Dermis microvascular lymphatic vessel endothelial cell (primary cell): ENCODE measurements at places on chromosomes 6 and 20. TPM values are rescaled to one million over a fixed set of nuclear protein-coding genes. Genes with fewer than 3 reads are reported as not detected.

RIPOR2 gene
- total RNA-seq: 0.13 TPM in 2 replicates

TOX2 gene
- total RNA-seq: 0.77 and 1.0 TPM in 2 replicates

RAB44 gene
- total RNA-seq: under 0.01 TPM in 2 replicates

TTBK1 gene
- total RNA-seq: not detected in 2 replicates

TNFRSF21 gene
- total RNA-seq: 60.7 and 120 TPM in 2 replicates

RAET1L gene
- not detected in 2 replicates for total RNA-seq

L3MBTL3 gene
- 35.5 and 39.2 TPM in 2 replicates for total RNA-seq

OXT gene
- not detected in 2 replicates for total RNA-seq

AGER gene
- 0.38 and 0.39 TPM in 2 replicates for total RNA-seq

EPB41L2 gene
- total RNA-seq: 78.8 and 159 TPM in 2 replicates

RHAG gene
- not detected in 2 replicates for total RNA-seq

MUCL3 gene
- total RNA-seq: not detected in 2 replicates

TAAR1 gene
- not detected in 2 replicates for total RNA-seq

IMPG1 gene
- total RNA-seq: not detected in 2 replicates

C6orf141 gene
- 23.4 and 45.5 TPM in 2 replicates for total RNA-seq

RIPOR3 gene
- 0.13 TPM in 1 of 2 replicates, not detected in the other for total RNA-seq

TGM6 gene
- not detected in 2 replicates for total RNA-seq

EPB41L1 gene
- total RNA-seq: 7.3 and 22.4 TPM in 2 replicates

RPRD1B gene
- total RNA-seq: 11.9 and 15.6 TPM in 2 replicates

IRF4 gene
- total RNA-seq: under 0.01 TPM in 1 of 2 replicates, not detected in the other

VSX1 gene
- total RNA-seq: not detected in 2 replicates

CCR6 gene
- total RNA-seq: not detected in 2 replicates

CD24 gene
- 0.13 and 0.38 TPM in 2 replicates for total RNA-seq

CAP2 gene
- total RNA-seq: 0.39 and 0.63 TPM in 2 replicates

BMP2 gene
- total RNA-seq: 13.1 and 30.8 TPM in 2 replicates

NXT1 gene
- total RNA-seq: 26.6 and 29.3 TPM in 2 replicates

FAXC gene
- total RNA-seq: 0.39 and 0.76 TPM in 2 replicates

BEND6 gene
- under 0.01 and 0.13 TPM in 2 replicates for total RNA-seq

AGPAT4 gene
- total RNA-seq: 8.7 and 11.6 TPM in 2 replicates

ENPP5 gene
- total RNA-seq: under 0.01 TPM in 1 of 2 replicates, not detected in the other

DLL1 gene
- total RNA-seq: 2.6 and 6.4 TPM in 2 replicates

OGFRL1 gene
- total RNA-seq: 3.2 and 4.6 TPM in 2 replicates

SEL1L2 gene
- not detected in 2 replicates for total RNA-seq

TTLL9 gene
- total RNA-seq: 0.38 TPM in 1 of 2 replicates, not detected in the other

RBM38 gene
- total RNA-seq: 13.9 and 16.7 TPM in 2 replicates

FKBP1C gene
- total RNA-seq: 3.1 and 4.6 TPM in 2 replicates

NEURL2 gene
- total RNA-seq: 2.3 and 4.0 TPM in 2 replicates

C20orf204 gene
- total RNA-seq: 5.8 and 6.3 TPM in 2 replicates

REM1 gene
- total RNA-seq: under 0.01 TPM in 1 of 2 replicates, not detected in the other

SLC17A2 gene
- not detected in 2 replicates for total RNA-seq

GABRR1 gene
- total RNA-seq: not detected in 2 replicates

APMAP gene
- total RNA-seq: 68.7 and 72.4 TPM in 2 replicates

C20orf144 gene
- under 0.01 TPM in 1 of 2 replicates, not detected in the other for total RNA-seq

SLPI gene
- total RNA-seq: 0.39 and 1.4 TPM in 2 replicates

DCBLD1 gene
- total RNA-seq: 25.4 and 37.9 TPM in 2 replicates

HUS1B gene
- total RNA-seq: 0.51 and 1.0 TPM in 2 replicates

ECT2L gene
- total RNA-seq: under 0.01 TPM in 1 of 2 replicates, not detected in the other

CLPSL1 gene
- not detected in 2 replicates for total RNA-seq

C6orf58 gene
- 0.13 and 0.26 TPM in 2 replicates for total RNA-seq

IRAK1BP1 gene
- total RNA-seq: 1.6 and 1.7 TPM in 2 replicates

LAMA5 gene
- total RNA-seq: 18.6 and 23.1 TPM in 2 replicates
